ENCODE measurements at places on chromosomes 11 and 22. TPM values are rescaled to one million over a fixed set of nuclear protein-coding genes. Genes with fewer than 3 reads are reported as not detected.

Gene PHLDB1
- total RNA-seq, result 118 TPM

Gene CD3E
- 14.3 TPM for total RNA-seq

Gene POU2AF3
- 4.3 TPM for total RNA-seq

Gene LRP4
- total RNA-seq, result 3.7 TPM

Gene PLEKHB1
- total RNA-seq, result 21.0 TPM

Gene DDX25
- total RNA-seq, result 1.1 TPM

Gene RRAS2
- 33.2 TPM for total RNA-seq

Gene GLYATL1
- total RNA-seq, result 15.7 TPM

Gene RIMBP3C
- 0.22 TPM for total RNA-seq

Gene PYGM
- 8.6 TPM for total RNA-seq

Gene NAA40
- 27.2 TPM for total RNA-seq

Gene TREH
- total RNA-seq, result 1.0 TPM

Gene SAA4
- 1.3 TPM for total RNA-seq

Gene F2
- not detected for total RNA-seq

Gene OR2AT4
- total RNA-seq, result not detected

Gene FGF3
- not detected for total RNA-seq

Gene FBLN1
- total RNA-seq, result 105 TPM

Gene KDM4E
- total RNA-seq, result not detected

Gene SYCE3
- not detected for total RNA-seq

Gene NAALAD2
- total RNA-seq, result 2.0 TPM

Gene KCNJ1
- total RNA-seq, result 175 TPM

Gene CHRM1
- 0.44 TPM for total RNA-seq

Gene ANO9
- 21.8 TPM for total RNA-seq

Gene POTEH
- total RNA-seq, result not detected

Gene APOBEC3B
- 2.7 TPM for total RNA-seq

Gene OR4D5
- not detected for total RNA-seq

Gene ROBO3
- 12.3 TPM for total RNA-seq

Gene CCDC87
- 1.0 TPM for total RNA-seq

Gene RNH1
- total RNA-seq, result 191 TPM

Gene TAF10
- 136 TPM for total RNA-seq

Gene MRGPRF
- 9.3 TPM for total RNA-seq

Gene VSTM5
- total RNA-seq, result 0.41 TPM

Gene SNX15
- total RNA-seq, result 29.6 TPM

Gene METTL15
- total RNA-seq, result 14.7 TPM

Gene TRIM29
- 32.9 TPM for total RNA-seq

Data from kidney (tissue), 22 donors.